ENCODE measurements at places on chromosomes 2 and 18.

GRCh38 chr18:8951491-8951890 lies 151.0 kb upstream of the NDUFV2 start:
- no peak for DNase-seq

DNA sequence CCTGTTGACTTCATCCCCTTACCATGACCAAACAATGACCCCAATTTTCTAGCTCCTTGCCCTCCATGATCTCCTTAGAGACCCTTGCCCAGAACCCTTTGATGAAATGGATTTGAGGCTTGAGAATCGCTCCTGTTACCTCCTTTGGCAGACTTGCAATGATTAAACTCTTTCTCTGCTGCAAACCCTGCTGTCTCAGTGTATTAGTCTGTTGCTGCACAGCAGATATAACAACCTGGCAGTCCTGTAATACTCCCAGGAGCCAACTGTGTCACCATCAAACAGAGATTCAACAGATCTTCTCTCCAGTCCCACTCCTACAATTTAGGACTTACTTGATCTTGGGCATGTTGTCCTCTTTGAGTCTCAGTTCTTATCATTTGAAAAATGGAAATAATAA lies 242.9 kb downstream of the HRH4 start:
- DNase-seq, result no peak

DNA sequence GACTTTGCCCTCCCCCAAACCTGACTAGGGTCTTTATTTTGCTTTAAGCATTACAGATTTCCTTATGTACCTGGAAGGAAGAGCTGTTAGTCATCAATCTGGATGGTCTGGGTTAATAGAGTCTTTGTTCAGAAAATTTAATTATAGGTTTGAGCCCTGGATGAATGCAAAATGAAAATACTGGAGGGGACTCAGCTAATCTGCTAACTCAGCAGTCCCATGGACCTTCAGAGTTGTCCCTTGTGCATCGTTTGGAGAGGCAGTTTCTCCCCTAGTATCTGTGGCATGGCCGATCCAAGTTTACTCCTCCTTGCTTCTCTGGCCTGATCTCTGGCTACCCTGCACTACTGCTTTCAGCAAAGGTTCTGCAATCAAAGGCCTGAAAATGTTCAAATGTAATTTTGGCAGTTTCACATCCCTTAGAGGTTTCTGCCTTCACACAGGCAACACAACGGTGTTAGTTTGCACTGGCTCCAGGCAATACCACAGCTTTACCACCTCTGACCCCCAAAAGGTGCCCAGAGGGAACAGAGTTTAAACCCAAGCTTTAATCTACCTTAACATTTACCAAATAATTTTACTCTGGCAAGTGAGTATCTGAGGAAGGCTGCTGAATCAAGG lies 134.3 kb downstream of the THADA start:
- DNase-seq, result peak; percentile 35

GRCh38 chr2:120597595-120598193 lies 138.0 kb upstream of the GLI2 start:
- no peak for DNase-seq

GRCh38 chr2:217393585-217394032 lies 533.7 kb upstream of the TNP1 start:
- DNase-seq, result no peak

GRCh38 chr2:197198890-197199289 lies 111.7 kb downstream of the ANKRD44 start:
- peak; percentile 51 for DNase-seq

GRCh38 chr18:3605954-3606443 lies 156.0 kb downstream of the TGIF1 start:
- peak; percentile 41 for DNase-seq

GRCh38 chr18:51559902-51560287 lies 362.4 kb upstream of the MEX3C start:
- DNase-seq, result no peak

GRCh38 chr2:167726788-167727187 lies 520.6 kb downstream of the STK39 start:
- no peak for DNase-seq

- no peak for DNase-seq
Observed at GRCh38 chr2:162688403-162688802, 150.2 kb downstream of the KCNH7 start.

GRCh38 chr2:133711201-133711600 lies 142.9 kb upstream of the NCKAP5 start:
- no peak for DNase-seq

- DNase-seq, result no peak
Observed at GRCh38 chr2:227280895-227281294, 44.2 kb upstream of the MFF start.

- no peak for DNase-seq
Observed at GRCh38 chr2:160908157-160908556, 252.1 kb upstream of the TANK start.

GRCh38 chr2:111632661-111633060 lies 251.3 kb downstream of the ANAPC1 start:
- no peak for DNase-seq

DNA sequence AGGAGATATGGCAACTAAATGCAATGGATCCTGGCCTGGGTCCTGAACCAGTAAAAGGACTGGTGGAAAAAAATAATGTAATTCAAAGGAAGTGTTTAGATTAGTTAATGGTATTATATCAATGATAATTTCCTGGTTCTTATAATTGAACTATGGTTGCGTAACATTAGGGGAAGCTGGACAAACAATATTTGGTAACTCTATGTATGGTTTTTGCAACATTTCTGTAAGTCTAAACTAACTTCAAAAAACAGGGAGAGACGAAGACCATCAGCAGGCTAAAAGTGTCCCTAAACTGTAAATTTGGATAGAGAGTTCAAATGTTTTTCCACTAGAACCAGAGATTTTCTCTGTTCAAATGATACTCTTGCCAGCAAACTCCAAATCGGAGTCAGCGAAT lies 36.9 kb downstream of the KLF7 start:
- no peak for DNase-seq

- DNase-seq, result no peak
Observed at GRCh38 chr2:183253441-183254130, 129.3 kb downstream of the NUP35 start.

- no peak for DNase-seq
Observed at GRCh38 chr2:48423376-48423775, 106.6 kb upstream of the STON1 start.

GRCh38 chr18:49618742-49619681 lies 57.2 kb downstream of the LIPG start:
- no peak for DNase-seq

DNA sequence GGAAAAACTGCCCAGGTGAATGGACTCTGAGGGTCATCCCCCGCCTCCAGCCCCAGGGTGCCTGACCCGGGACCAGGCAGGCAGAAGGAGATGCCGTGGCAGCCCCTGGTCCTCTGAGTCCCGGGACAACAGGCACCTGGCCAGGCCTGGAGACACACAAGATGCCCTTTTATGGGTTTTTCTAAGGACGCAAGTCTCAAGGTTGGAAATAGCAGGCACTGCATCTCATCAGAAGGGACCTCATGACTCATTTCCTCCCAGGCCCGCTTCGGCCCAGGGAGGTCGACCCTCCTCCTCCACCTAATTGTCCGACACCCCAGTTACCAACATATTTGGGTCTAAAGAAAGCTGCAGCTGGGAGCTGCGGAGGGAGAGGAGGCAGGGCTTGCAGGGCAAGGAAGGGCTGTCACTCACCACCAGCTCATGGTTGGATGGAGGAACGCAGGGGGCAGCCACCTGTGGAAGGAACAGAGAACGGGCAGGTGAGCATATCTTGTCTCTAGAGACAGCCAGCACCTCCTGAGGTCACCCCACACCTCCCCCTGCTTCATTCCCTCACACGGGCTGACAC lies 82.9 kb downstream of the TNS1 start:
- DNase-seq, result no peak

DNA sequence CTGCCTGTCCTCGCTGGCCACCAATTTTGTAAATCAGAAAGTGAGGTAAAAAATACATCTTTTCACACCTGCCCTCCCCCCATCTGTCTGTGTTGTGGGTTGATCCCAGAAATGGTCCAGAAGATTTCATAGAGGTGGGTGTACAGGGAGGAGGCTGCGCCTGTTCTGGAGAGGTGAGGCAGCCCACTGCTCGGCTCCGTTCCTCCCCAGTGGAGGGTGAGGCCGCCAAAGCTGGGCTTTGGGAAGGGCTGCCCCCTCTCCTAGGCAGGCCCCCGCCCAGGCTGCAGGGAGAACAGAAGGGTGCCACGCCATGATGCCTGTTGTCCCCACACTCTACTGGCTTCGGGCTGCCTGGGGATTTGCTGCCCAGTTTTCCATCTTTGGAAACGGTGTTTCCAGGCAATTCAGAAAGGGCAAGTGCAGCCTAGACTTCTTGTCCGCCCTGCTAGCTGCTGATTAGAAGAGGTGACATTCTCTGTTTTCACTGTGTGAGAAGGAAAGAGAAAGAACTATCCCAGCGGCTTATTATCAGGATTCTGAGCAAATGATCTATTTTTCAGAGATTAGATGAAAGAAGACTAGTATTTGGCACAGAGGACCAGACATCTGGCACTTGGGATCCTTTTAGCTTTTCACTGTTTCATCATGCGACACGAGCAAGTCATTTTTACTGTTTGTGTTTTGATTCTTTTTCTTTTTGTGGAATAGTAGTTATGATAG lies 18.7 kb downstream of the SMARCAL1 start:
- no peak for DNase-seq

DNA sequence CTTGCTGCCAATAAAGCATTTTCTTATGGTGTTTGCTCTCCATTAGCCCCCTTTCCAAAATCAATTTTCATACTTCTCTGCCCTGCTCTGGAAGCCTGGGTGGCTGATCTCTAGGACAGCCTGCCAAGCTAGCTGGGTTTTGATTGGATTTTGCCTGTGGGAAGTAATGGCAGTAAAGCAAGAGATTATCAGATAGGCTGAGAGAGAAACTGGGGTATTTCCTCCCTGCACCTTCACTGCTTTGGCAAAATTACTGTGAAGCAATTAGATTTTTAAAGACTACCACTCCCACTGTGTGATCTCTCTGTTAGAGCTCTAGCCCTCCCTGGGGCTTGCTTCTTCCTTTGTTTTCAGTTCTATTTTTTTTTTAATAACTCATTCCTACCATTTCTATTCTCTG lies 223.8 kb downstream of the DLGAP1 start:
- no peak for DNase-seq

- DNase-seq, result no peak
Observed at GRCh38 chr2:177225965-177226360, 13.4 kb downstream of the HNRNPA3 start.

GRCh38 chr2:190023860-190024259 lies 38.7 kb downstream of the MSTN start:
- DNase-seq, result peak; percentile 33

GRCh38 chr2:144208924-144209323 lies 311.0 kb downstream of the ZEB2 start:
- DNase-seq, result no peak

DNA sequence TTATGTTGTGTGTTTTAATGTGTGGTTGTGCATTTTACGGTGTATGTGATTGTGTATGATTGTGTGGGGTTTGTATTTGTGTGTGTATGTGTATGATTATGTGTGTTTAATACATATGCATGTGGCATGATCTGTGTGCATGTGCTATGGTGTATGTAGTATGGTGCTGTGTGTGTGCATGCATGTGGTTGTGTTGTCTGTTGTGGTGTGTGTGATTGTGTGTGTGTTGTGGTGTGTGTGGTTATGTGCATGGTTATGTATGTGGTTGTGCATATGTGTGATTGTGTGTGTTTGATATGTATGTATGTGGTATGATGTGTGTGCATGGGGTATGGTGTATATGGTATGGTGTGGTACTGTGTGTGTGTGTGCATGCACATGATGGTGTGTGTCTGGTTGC lies 148.1 kb upstream of the AGAP1 start:
- no peak for DNase-seq

- no peak for DNase-seq
Observed at GRCh38 chr2:176854062-176854461, 358.5 kb upstream of the HNRNPA3 start.

DNA sequence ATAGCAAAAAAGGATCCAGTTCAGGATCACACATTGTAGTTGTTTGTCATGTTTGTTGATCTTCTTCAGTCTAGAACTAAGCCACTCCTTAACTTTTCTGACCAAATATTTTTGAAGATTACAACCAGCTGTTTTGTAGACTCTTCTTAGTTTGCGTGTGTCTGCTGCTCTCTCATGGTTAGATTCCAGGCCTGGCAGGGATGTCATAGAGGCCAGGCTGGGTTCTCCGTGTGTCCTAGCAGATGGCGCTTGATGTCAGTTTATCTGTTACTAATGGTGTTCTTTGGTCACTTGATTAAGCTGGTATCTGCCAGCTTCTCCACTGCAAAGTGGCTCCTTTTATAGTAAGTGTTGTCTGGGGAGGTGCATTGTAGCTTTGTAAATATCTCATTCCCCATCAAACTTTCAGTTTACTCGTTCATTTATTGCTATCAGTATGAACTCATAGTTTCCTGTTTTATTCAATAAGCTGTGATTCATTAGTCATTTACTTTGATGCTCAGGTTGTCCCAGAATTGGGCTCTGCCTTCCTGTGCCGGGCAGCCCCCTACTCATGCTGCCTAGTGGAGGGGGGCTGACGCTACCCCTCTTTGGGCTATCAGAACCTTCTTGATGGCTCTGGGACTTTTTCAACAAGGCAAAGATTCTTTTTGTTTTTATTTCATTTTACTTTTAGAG lies 42.1 kb downstream of the GRHL1 start:
- DNase-seq, result no peak

DNA sequence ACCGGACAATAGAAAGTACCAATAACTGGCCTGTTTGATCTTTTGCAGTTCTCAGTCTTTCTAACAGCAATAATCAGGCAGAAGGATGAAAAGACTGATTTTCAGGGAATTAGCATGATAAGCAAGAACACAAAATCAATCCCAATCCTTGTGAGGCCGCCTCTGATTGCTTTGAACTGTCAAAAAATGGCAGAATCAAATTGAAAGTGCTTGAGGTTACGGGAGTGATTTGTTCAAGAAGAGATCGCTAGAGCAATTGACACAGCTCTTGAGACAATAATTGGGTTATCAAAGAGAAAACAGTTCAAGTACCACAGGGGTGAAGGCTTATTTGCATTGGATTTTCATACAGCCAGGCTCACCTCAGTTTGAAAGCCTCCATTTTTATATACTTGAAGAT lies 663.4 kb downstream of the ARHGAP15 start:
- DNase-seq, result no peak

DNA sequence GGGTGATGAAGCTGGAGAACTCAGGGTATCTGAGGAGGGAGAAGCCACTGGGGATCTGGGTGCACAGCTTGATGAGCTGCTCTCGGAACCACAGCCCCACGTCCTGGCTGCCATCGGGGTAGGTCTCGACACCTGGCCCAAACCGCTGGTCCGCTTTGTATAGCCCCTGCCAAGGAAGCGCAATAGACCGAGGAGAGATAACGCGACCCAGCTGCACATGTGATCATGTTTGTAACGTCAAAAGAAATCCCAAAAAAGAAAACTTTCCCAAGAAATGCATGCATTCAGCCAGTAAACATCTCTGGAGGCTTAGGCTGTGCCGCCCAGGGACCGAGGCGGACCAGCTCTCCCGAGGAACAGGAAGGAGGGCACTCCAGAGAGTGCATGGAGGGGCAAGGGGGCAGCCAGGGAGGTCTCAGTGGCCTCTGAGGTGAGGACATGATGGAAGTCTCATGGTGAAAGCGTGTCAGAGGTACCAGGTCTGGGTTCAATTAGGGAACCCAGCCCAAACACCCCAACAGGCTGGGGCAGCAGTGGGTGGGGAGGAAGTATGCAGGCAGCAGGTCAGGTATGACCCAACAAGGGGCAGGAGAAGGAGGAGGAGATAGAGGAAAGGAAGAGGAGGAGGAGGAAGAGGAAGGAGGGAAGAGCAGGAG lies 28.3 kb downstream of the ANKMY1 start:
- DNase-seq, result no peak

- DNase-seq, result peak; percentile 9
Observed at GRCh38 chr2:183995632-183996031, 602.7 kb upstream of the ZNF804A start.

Data from globus pallidus (tissue), 1 donor.